ENCODE measurements at places on chromosomes 5 and 9. TPM values are rescaled to one million over a fixed set of nuclear protein-coding genes. Genes with fewer than 3 reads are reported as not detected.

Gene SLC25A48
- polyA plus RNA-seq, result not detected

Gene HTR4
- polyA plus RNA-seq, result 0.38 TPM

Gene OTP
- not detected for polyA plus RNA-seq

Gene NUTM2F
- not detected for polyA plus RNA-seq

Gene HSPB3
- not detected for polyA plus RNA-seq

Gene ANKRD31
- polyA plus RNA-seq, result 0.31 TPM

Gene SPINK7
- not detected for polyA plus RNA-seq

Gene MATR3
- 99.4 TPM for polyA plus RNA-seq

Gene ATOX1
- 136 TPM for polyA plus RNA-seq

Gene IGFBPL1
- polyA plus RNA-seq, result 0.17 TPM

Gene PHPT1
- polyA plus RNA-seq, result 214 TPM

Gene MAP1B
- polyA plus RNA-seq, result 29.4 TPM

Gene DEPDC1B
- 0.08 TPM for polyA plus RNA-seq

Gene ROPN1L
- 0.24 TPM for polyA plus RNA-seq

Gene FAM120A
- polyA plus RNA-seq, result 42.6 TPM

Gene PCDHGC4
- polyA plus RNA-seq, result 1.0 TPM

Gene LHX3
- not detected for polyA plus RNA-seq
